ENCODE measurements at places on chromosomes 7 and 10. TPM values are rescaled to one million over a fixed set of nuclear protein-coding genes. Genes with fewer than 3 reads are reported as not detected.

DNA sequence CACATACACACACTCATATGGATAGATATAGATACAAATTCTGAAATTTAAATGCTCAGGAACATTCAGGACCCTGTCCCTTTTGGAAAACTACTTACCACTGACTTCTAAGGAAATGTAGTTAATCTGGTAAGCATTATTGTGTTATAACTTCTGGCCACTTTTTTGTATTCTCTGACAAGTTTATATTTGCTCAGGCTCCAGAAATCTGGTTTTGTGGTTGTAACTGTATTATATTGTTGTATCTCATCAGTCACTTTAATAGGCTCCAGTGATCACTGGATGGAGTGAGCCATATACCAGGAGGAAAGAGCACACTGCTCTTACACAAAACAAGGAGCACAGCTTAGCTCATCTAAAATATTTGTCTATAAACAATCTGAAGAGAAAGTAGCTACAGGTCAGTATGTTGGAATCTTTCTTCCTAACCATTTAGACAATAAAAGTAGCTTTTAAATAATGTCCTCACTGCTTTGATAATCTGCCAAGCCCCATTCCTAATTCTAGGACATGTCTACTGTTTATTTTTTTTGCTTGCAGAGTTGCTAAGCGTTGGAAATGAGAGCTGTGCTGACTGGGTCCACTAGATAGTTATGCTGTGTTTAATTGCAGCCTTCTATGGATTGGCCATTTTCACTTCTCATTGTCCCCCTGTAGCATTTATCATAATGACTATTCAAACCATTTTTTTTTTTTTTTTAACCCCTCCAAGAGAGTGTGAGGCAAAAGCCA is 43.8 kb downstream of the SMNDC1 start:
- DNase-seq: no peak

DNA sequence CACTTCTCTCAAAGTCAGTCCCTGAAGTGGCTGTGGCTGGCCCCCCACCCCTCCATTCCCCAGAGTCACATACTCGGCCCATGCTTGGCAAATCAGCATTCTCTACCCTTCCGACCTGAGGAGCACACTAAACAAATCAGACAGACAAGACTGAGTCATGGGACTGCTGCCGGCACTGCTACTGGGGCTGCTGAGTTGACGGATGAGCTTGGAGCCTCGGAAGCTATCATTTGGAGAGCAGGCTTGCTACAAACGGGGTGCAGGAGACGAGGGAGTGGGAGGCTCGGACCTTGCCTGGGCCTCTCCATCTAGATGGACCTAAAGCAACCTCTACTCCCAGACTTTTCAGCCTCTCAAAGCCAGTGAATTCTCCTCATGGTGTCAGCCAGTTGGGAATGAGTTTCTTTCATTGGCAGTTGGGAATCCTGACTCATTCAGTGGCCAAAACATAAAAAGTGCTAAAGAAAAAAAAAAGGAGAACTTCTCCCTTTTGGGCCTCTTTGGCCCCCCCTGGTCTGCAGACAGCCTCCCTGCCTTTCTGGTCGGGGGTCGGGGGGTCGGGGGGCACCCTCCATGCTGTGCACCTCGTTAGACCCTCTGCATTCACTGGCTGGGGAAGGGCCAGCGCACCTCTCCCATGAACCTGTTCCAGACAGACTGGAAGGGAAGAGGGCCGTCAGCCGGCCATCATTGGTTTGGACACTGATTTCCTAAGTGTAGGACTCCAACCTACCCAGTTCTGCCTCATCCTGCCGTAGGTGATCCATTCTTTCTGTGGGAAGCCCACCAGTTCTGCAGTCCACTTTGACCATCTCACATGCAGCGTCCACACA is 52.3 kb upstream of the COL13A1 start:
- DNase-seq: no peak

DNA sequence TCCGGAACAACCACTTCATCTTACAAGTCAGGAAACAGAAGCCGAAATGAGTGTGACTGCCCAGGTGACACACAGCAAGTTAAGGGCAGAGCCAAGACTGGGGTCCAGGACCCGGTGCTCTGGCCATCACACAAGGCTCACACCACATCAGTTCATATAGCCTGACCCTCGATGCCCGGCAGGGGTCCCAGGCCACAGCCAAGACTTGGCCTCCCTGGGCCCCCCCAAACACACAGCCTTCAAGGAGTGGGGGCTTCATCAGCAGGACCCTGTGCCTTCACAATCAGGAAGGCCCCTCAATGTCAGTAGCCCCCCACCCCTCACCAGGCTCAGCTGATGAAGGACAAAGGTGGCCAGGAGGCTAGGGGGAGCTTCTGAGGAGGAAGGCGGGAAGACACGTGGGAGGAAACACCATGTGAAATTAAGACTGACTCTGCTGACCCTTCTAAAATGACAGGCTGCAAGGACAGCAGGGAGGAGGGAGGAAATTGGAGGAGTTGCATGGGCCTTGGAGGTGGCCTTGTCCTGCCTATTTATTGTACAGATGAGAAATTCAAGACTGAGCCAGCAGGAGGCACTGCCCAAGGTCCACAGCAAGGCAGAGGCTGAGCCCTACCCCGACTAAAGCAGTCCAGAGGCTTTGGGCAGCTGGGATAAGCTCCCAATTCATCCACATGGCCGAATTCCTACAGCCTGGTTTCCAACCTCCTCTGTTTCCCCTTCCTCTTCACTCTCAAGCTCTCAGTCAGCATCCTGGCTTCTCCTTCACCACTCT is 216.1 kb upstream of the ZMIZ1 start:
- DNase-seq: peak; percentile 7

DNA sequence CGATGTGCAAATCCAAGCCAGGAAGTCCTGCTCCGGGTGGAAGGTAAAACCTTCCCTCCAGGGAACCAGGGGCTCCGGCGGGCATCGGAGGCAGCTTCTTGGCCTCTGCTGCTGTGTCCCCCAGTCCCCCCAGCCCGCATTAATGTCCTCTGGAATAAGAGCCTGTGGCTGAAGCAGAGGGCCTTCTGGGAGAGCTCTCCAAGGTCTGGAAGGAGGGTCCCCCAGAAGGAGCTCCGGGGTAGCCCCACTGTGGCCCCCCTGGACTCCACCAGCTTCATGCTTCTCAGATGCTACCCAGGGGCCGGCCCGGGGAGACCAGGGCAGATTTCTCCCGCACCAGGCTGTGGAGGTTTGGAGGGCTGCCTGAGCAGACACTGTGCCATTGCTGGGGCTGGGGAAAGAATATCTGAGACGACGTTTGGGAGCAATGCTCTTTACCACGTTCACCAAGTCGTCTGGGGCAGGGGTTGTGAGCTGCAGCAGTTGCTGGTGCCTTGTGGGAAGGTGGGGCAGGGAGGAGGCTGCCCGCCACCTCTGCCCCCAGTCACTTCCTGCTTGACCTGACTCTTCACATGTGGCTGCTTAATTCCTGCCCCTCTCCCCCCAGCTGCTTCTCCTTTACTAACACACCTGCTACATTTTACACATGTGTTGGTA is 8.3 kb downstream of the ZNF853 start:
- DNase-seq: peak; percentile 75

Gene LIPN
- not detected for total RNA-seq

All from OCI-LY7 (cell line).